ENCODE measurements at places on chromosomes 13 and 19. TPM values are rescaled to one million over a fixed set of nuclear protein-coding genes. Genes with fewer than 3 reads are reported as not detected.

DNA sequence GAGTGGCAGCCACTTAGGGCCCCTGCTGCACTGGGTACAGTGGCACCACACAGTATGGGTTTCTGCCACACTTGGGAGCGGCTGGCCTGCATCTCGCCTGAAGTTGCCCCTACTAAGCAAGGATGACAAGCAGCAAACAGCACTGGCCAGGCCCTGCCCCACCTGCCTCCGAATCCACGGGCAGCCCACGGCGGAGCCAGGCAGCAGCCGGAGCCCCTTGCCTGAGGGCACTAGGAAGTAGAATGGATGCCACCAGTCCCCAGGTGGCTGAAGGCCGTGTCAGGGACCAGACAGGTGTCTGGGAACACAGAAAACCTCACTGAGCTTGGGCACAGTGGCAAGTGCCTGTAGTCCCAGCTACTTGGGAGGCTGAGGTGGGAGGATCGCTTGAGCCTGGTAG lies 19.4 kb downstream of the MLLT1 start:
- no peak overlapping the region for H3K27ac ChIP-seq
- no peaks in the 10 kb centered on the region for H3K36me3 ChIP-seq
- no peak overlapping the region for H3K4me3 ChIP-seq

DNA sequence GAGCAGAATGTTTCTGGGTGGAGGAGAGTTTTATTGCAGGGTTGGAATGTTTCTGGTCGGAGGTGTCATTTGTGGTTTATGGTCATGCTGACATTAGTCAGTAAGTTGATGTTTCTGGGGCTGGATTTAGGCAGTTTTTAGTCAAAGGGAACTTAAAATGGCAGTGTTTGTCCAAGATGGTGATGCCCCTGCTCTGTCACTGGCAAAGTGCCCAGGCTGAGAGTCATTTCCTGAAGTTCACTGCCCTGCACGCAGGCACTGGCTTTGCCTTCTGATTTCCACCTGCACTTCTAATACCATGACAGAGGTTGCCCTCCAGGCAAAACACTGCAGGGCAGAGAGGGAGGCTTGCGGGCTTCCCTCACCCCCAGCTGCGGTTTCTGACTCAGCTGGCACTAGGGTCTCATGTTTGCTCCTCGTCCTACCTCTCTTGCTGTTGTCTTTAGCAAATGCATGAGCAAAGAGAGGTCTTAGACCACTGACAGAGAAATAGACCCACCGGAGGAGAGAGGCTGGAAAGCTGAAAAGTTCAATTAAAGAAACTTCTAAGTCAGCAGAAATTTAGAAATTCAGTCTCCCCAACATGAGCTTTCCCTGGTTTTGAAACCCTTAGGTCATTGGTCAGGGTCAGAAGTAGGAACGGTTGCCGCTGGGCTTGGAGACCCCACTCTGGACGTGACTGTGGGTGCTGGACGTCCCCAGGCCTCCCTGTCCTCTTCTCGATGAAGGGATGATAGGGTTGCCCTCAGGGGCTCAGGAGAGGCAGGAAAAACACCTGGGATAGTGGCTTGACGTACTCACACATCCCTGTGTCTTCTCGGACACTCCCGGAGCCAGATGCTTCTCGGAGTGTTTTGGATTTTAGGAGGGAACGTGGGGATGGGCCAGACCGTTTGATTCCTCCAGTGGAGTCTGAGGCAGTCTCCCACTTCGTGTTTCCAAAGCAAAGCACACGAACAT lies 26.3 kb downstream of the TMEM255B start:
- H3K4me3 ChIP-seq: no peak overlapping the region
- no peaks in the 10 kb centered on the region for H3K36me3 ChIP-seq
- no peaks in the 10 kb centered on the region for H3K27me3 ChIP-seq
- H3K27ac ChIP-seq: no peak overlapping the region
- H3K4me1 ChIP-seq: no peaks in the 10 kb centered on the region

- no peak overlapping the region for H3K27ac ChIP-seq
- H3K4me3 ChIP-seq: no peak overlapping the region
- no peaks in the 10 kb centered on the region for H3K27me3 ChIP-seq
- no peaks in the 10 kb centered on the region for H3K36me3 ChIP-seq
- H3K4me1 ChIP-seq: peaks cover 28% of the 10 kb centered on the region
- DNase-seq: no peak
Measured at GRCh38 chr19:28497137-28497536, 715.8 kb downstream of the UQCRFS1 start.

DIRAS1 gene
- 2.7 TPM for total RNA-seq
